Activated CD8-positive, alpha-beta memory T cell treated with anti-CD3 and anti-CD28 coated beads, Interleukin-2, amount 10 ng/mL, durations not matched to agents 7 days and 5 days (primary cell): ENCODE measurements at places on chromosomes 2 and 18. TPM values are rescaled to one million over a fixed set of nuclear protein-coding genes. Genes with fewer than 3 reads are reported as not detected.

The TUBB8B gene
- not detected for total RNA-seq

The ACOXL gene
- total RNA-seq, result 0.96 TPM

The VWA3B gene
- total RNA-seq, result not detected

The CHRNG gene
- not detected for total RNA-seq

The NEB gene
- 0.26 TPM for total RNA-seq

- peaks cover 5% of the 10 kb centered on the region for H3K27me3 ChIP-seq
- H3K36me3 ChIP-seq, result no peaks in the 10 kb centered on the region
- H3K4me3 ChIP-seq, result no peak overlapping the region
- peak overlapping the region; percentile 41 for H3K27ac ChIP-seq
Observed at GRCh38 chr2:74111380-74111779, 36.3 kb downstream of the BOLA3 start.

- H3K36me3 ChIP-seq, result peaks cover 27% of the 10 kb centered on the region
- H3K4me3 ChIP-seq, result no peak overlapping the region
- peaks cover 12% of the 10 kb centered on the region for H3K4me1 ChIP-seq
Observed at GRCh38 chr18:693466-694187, 18.8 kb downstream of the ENOSF1 start.

DNA sequence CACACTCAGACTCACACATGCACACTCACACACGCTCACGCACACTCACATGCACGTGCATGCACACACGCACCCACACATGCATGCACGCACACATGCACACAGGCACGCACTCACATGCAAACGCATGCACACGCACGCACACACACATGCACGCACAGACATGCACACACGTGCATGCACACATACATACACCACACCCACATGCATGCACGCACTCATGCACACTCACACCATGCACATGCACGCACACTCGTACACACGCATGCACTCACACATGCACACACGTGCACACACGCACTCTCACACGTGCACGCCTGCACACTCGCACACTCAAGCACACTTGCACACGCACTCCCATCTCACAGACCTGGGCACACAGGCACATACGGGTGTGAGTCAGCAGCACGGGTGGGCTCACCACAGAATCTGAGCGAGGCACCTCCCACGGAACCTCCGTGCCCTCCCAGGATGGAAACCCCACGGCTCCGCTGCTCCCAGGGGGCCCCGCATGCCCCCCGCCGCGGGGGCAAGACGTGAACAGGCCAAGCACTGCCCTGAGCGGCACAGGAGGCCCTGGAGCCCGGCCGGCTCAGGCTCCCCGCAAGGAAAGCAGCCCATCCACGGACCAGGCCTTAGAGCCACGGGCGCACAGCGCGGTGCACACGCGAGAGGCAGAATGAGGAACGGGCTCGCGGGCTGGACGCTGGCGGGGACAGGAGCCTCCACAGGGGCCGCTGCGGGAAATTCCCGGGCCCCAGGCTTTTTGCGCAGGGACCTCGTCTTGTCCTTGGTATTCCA lies 8.4 kb upstream of the KCNG2 start:
- H3K27me3 ChIP-seq, result peaks cover 58% of the 10 kb centered on the region
- peaks cover 7% of the 10 kb centered on the region for H3K4me1 ChIP-seq
- no peak overlapping the region for H3K4me3 ChIP-seq
- H3K36me3 ChIP-seq, result peaks cover 4% of the 10 kb centered on the region
- H3K27ac ChIP-seq, result no peak overlapping the region

- no peak overlapping the region for H3K27ac ChIP-seq
- H3K4me1 ChIP-seq, result no peaks in the 10 kb centered on the region
- H3K27me3 ChIP-seq, result no peaks in the 10 kb centered on the region
- no peak overlapping the region for H3K4me3 ChIP-seq
- H3K36me3 ChIP-seq, result no peaks in the 10 kb centered on the region
Observed at GRCh38 chr18:77906103-77906892, 656.6 kb downstream of the GALR1 start.

DNA sequence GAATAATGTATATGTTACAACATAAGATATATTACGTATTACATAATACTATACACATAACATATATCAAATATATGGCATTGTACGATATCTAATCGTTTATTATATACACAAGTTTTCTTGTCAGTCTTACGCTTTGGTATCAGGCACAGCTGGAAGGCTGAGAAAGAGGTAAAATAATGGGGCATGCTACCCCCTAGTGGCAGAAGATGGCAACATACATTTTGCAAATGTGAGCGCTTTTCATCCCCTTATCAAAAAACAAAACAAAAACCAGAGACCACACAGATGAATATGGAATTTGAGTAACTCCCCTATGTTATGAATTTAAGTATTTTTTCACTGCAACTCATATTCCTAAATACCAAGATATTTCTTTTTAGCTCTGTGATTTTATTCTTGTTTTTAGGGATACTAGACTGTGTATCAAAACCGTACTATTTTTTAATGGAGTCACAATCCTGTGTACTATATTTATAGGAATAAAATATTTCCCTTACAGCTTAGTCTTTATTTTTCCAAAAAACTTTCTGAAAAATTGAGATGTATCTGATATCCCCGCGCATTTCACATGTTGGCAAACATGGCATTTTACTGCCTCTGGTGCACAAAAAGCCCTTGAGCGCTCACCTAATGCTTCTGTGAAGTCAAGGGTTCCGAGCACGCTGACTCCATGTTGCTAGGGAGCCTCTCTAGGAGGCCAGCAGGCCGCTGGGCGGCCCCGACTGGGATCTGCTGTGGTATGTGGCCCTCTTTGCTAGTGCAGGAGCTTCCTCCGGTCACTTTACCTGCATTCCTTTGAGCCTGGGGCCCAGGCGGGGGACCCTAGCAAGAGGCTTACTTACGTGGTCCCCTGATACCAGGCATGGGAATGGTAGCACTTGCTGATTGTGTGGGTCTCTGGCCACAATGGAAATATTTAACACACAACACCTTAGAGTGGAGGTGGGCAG lies 62.5 kb downstream of the SLC4A3 start:
- peaks cover 30% of the 10 kb centered on the region for H3K27me3 ChIP-seq
- peaks cover 4% of the 10 kb centered on the region for H3K4me1 ChIP-seq
- no peak overlapping the region for H3K27ac ChIP-seq
- DNase-seq, result peak; percentile 55
- H3K36me3 ChIP-seq, result no peaks in the 10 kb centered on the region
- no peak overlapping the region for H3K4me3 ChIP-seq

- H3K4me3 ChIP-seq, result no peak overlapping the region
- no peaks in the 10 kb centered on the region for H3K27me3 ChIP-seq
Observed at GRCh38 chr18:63282793-63283192, 36.8 kb downstream of the BCL2 start.

DNA sequence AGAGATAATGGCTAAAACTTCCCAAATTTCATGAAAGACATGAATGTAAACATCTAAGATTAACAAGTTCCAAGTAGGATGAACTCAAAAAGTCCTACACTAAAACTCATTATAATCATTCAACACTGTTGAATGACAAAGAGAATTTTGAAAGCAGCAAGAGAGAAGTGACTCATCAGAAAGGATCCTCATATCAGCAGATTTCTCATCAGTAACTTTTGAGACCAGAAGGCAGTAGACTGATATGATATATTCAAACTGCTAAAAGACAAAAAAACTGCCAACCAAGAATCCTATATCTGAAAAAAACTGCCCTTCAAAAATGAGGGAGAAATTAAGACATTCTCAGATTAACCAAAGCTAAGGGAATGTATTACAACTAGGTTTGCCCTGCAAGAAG lies 130.6 kb upstream of the OTX1 start:
- no peak overlapping the region for H3K27ac ChIP-seq
- H3K27me3 ChIP-seq, result no peaks in the 10 kb centered on the region
- peaks cover 6% of the 10 kb centered on the region for H3K36me3 ChIP-seq
- H3K4me1 ChIP-seq, result no peaks in the 10 kb centered on the region

DNA sequence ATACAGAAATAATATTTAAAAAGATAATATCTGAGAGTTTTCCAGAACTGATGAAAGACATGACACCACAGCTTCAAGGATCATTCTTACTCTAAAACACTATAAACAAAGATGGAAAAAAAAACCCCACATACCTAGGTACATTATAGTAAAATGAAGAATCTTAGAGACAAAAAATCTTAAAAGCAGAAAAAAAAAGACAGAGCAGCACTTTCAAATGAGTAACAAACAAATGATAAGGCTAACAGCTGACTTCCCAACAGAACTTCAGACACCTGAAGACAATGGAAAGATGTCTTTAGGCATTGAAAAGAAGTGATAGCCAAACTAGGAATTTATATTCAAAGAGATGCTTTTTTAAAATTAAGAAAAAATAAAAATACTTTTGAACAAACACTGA lies 21.2 kb upstream of the AFF3 start:
- H3K4me3 ChIP-seq, result no peak overlapping the region
- no peak for DNase-seq
- H3K27ac ChIP-seq, result no peak overlapping the region
- no peaks in the 10 kb centered on the region for H3K36me3 ChIP-seq
- H3K27me3 ChIP-seq, result peaks cover 4% of the 10 kb centered on the region
- H3K4me1 ChIP-seq, result no peaks in the 10 kb centered on the region

DNA sequence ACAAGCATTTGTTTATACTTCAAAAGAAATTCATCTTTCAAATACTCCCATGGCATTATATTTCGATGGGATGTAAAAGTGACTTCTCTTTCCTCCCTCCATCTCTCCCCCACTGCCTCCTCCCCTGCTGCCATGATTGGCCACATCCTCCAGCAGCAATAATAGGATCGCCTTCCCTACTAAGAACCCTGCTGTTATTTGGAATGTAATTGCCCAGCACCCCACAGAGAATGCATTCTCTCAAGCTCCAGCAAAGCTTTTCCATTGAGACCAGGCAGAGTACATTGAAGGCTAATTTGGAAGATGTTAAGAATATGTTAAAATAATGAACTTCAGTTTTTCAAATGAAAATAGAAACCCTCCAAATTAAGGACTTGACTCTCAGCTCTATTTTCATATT lies 375.4 kb upstream of the ACVR2A start:
- no peaks in the 10 kb centered on the region for H3K36me3 ChIP-seq
- H3K4me3 ChIP-seq, result no peak overlapping the region
- H3K27me3 ChIP-seq, result no peaks in the 10 kb centered on the region
- peaks cover 3% of the 10 kb centered on the region for H3K4me1 ChIP-seq
